ENCODE measurements at places on chromosomes 3 and 15.
A peak's percentile ranks its signal among the peaks of the same experiment; 100 is the strongest.

GRCh38 chr3:32283304-32283703 lies 44.8 kb downstream of the CMTM8 start:
- no peak for DNase-seq

- DNase-seq = no peak
These were observed 234.7 kb upstream of the ZPLD1 start for GRCh38 chr3:102200126-102200525.

GRCh38 chr15:63818629-63819028 lies 15.1 kb downstream of the HERC1 start:
- DNase-seq = no peak

DNA sequence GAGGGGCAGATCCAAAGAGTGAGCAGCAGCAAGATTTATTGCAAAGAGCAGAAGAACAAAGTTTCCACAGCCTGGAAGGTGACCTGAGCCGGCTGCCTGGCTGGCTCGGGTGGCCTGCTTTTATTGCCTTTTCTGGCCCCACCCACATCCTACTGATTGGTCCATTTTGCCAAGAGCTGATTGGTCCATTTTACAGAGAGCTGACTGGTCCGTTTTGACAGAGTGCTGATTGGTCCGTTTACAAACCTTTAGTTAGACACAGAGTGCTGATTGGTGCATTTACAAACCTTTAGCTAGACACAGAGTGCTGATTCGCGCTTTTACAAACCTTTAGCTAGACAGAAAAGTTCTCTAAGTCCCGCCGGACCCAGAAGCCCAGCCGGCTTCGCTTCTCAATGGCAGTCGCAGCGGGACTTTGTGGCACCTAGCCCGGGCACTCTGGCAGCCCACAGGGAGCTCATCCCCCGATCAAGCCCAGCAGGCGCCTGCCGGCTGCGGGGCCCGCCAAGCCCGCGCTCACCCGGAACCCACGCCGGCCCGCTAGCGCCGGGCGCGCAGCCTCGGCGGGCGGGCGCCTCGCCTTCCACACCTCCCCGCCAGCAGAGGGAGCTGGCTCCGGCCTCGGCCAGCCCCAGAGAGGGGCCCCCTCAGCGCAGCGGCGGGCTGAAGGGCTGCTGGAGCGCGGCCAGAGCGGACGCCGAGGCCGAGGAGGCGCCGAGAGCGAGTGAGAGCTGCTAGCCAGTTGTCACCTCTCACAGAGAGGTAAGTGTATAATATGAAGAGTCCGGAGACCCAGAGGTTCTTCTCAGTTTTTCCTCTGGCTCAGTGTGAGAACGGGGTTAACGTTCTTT lies 339.2 kb downstream of the CHL1 start:
- no peak for DNase-seq

DNA sequence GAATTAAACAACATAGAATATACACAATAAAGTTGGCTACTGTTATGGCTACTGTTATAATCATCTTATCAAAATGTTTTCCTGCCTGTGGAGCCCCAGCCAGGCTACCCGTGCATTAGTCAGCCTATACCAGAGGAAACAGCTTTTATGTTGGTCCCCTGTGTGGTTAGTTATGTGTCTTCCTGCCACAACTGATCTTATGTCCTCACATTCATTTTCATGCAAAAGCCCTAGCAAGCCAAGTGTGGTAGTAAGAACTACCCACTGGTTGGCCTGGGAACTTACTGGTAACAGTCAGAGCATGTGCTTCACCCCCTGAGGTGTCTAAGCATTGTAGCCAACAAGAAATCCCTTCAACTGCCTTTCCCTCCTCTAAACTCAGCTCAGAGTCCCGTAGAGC lies 21.8 kb downstream of the MGLL start:
- no peak for DNase-seq

GRCh38 chr3:106333911-106334618 lies 465.3 kb upstream of the CBLB start:
- no peak for DNase-seq

DNA sequence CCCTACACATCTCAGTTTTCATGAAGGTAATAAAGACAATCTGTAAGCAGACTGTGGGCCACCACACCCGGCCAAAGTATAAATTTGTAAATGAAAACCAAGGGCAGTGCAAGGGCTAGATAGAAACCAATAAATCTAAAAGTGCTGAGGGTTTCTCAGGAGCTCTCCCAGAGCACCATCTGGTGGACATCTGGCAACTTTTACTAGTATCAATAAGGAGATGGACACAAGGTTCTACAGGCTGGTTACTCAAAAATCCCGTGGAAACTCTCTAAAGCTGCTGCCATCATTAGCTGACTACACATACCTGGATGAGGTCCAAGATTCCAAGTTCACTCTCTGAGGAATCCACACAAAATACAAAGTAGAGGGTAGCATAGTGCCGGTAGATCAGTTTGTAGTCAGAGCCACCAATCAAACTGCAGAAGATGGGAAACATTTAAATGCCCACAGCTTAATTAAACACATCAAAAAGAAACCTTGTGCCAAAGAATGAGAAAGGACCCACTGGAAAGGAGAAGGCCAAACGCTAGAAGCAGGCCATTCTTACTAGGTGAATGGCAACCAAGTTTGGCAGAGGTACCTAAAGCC lies 5.5 kb downstream of the AP3S2 start:
- peak; percentile 34 for DNase-seq

DNA sequence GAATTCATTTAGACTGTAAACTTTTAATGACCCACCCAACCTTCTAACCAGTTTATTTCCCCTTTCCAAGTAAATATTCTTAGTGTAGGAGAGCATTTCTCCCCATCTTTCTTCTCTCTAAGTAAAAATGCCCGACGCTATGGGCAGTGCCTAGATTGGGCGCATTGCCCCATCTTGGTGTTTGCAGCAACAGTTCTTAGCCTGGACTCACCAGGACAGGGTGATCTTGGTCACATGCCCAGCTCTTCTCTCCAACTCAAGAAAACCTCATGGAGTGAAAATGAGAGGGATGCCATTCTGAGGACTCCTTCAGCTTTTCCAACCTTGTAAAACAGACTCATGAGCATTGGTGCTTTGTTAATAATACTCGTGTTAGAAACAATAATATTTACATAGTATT lies 76.7 kb downstream of the GHSR start:
- DNase-seq = no peak

GRCh38 chr3:99627062-99627826 lies 11.2 kb upstream of the COL8A1 start:
- no peak for DNase-seq

DNA sequence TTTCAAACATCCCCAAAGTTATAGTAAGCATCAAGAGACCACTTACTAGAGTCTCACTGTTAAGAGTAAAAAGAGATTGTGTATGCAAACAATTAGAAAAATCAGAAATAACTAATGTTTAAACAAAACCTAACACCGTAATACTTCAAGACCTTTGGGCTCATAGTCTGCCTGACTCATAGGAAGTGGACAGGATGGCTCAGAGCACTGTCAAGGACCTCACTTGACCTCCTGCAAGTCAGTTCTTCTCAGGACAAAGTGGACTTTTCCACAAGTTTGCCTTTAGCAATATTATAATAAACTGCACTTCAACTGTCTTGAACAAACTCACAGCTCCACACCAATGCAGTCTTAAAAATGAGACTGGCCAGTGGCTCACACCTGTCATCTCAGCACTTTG lies 34.8 kb downstream of the IL12A start:
- no peak for DNase-seq

All from D341Med (cell line).